ENCODE measurements at places on chromosomes 12 and 14. TPM values are rescaled to one million over a fixed set of nuclear protein-coding genes. Genes with fewer than 3 reads are reported as not detected.

DNA sequence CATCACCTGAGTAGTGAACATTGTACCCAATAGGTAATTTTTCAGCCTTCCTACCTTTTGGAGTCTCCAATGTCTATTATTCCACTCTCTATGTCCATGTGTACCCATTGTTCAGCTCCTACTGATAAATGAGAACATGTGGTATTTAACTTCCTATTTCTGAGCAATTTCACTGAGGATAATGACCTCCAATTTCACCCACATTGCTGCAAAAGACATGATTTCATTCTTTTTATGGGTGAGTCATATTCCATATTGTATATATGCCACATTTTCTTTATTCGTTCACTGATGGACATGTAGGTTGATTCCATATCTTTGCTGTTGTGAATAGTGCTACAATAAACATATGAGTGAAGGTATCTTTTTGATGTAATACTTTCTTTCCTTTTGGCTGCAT lies 16.4 kb upstream of the BTG1 start:
- no peak for DNase-seq

DNAJC22 gene
- polyA plus RNA-seq = 0.03 TPM

CIROP gene
- not detected for polyA plus RNA-seq

GRCh38 chr14:100777366-100777817 lies 48.5 kb upstream of the MEG3 start:
- no peak for DNase-seq

DNA sequence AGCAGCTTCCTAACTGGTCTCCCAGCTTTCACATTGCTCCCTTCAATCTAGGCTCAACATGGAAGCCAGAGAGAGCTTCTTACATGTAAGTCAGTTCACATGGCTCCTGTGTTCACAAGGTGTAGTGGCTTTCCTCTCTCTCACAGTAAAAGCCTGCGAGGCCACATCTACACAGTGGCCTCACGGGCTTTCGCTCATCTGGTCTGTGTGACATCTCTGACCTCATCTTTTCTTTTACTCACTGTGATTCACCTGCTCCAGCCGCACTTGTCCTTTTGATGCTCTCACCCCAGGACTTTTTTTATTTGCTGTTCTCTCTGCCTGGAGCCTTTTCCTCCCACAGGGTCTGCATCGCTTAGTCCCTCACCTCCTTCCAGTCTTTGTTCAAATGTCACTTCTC lies 122.1 kb downstream of the SLC5A8 start:
- no peak for DNase-seq

DNA sequence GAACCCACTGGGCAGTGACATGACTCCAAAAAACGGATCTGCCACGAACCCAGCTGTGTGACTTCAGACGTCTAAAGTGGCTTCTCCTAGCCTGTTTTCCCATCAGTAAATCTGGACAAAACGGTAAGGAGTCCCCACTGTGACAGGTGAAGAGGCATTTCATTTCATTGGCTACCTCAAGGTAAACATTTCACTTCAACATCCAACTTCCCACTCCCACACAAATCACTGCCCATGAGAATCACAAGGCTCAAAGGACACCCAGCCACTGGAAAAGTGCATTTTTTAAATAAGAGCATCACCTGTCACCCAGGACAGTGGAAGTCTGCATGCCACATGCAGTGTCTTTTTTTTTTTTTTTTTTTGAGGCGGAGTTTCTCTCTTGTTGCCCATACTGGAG lies 27.9 kb downstream of the HSP90AA1 start:
- DNase-seq = no peak

DNA sequence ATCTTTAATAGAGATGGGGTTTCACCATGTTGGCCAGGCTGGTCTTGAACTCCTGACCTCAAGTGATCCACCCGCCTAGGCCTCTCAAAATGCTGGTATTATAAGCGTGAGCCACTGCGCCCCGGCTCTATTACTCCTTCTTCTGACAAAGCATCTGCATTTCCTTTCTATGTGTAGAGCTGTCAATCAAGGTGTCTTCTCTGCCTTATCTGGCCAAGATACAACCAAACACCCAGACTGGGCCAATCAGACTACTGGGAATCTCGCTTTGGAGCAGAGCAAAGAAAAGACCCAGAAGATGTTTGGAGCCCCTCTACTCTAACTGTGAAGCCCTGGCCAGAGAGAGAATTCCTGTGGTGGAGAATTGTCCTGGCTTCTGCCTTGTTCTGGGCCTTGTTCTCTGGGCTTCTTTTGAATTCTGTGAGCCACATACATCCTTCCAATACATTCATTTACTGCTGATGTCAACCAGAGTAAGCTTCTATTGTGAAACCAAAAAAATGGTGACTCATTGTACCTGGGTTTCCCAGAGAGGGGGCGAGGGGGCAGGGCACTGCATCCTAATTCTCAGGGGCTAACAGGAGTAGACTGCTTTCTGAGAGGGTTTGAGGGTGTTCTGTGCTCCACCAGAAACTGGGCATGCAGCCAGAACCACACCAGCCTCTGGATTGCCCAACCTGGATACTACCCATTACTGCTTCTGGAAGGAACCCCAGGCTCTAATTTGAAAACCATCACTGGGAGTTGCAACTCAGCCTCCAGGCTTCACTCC lies 18.8 kb upstream of the FLVCR2 start:
- DNase-seq = peak; percentile 93

GRCh38 chr12:25184132-25184531 lies 10.8 kb downstream of the DNAI7 start:
- DNase-seq = no peak

SOAT2 gene
- polyA plus RNA-seq = 0.29 TPM

CARMIL3 gene
- polyA plus RNA-seq = 0.01 TPM

SLC6A12 gene
- not detected for polyA plus RNA-seq

DNA sequence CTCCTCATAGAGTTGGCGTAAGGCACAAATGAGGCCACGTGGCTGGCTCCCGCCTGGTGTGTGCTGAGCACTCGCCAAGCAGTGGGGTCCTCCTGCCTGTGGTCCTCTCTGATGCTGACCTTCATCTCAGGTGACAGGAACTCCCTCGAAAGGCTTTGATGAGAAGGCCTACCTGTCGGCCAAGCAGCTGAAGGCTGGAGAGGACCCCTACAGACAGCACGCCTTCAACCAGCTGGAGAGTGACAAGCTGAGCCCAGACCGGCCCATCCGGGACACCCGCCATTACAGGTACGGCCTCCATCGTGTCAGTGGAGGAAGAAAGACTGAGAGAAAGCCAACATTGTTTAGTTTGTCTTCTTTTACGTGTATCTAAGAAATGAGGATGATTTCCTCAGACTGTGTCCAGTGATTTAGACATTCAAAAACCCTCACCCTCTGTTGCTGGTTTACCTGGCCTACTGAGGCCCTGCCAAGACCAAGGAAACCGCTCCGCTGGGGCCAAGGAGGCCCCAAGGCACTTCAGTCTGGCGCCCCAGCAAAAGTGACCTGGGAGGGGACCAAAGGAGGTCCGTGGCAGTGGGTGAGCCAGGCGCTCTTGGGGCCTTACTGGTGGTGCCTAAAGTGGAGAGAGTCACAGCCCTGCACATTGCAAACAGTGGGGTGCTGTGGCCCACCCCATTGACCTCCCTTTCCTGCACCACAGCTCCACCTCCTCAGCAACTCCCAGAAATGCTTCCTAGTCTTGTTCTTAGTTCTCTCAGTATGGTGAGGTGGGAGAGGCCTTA lies 60.8 kb downstream of the GALNT16 start:
- DNase-seq = no peak

DNA sequence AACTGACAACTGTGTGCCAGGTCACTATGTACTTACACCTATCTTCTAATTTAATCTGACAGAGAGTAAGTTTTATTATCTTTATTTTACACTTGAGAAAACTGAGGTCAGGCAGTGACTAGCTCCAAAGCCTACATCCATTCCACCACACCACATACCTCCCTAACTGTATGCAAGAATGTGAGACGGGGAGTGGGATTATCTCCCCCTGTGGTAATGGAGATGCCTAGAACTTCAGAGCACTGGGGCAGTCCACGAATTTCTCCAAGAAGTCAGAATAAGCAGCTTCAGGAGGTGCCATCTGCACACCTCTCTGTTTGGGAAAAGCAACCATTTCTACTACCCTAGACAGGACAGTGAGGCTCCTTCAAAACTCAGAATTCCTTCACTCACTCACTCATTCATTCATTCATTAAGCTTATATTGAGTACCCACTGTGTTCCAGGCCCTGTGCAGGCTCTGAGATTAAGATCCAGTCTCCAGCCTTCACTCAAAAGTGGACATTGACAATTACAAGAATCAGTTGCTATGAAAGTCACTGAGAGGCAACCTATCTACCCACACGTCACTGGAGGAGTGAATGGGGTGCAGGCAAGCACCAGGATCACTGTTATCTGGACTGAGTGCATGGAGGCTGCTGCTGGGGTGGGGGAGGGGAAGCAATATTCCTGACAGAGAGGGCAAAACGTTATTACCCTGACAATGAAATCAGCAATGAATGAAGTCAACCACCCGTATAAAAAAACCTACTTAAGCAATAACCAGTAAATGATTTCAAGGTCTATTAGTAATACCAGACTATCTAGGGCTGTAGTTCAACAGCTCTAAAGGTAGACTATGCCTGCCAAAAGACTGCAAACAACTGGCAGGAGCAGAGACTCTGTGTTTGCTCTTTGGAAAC lies 18.0 kb downstream of the SLC7A7 start:
- DNase-seq = no peak

GRCh38 chr14:26200687-26201086 lies 397.1 kb downstream of the NOVA1 start:
- no peak for DNase-seq

DNA sequence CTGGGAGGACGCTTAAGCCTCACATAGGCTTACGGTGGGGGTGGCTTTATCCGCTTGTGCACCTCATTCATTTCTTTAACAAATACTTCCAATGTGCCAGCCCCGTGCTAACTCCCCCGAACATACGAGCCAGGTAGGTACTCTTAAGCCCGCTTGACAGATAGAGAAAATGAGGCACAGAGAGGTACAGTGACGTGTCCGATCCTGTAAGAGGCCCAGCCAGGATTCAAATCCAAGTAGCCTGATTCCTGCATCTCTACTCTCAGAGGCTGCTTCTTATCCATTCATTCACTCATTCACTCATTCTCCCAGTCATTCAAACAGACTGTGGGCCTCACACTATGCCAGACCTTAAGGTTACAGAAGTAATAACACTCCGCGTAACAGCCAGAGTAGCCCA lies 477 bp downstream of the OAS3 start:
- DNase-seq = peak; percentile 11

SYNDIG1L gene
- polyA plus RNA-seq = not detected

KRT77 gene
- polyA plus RNA-seq = not detected

- no peak for DNase-seq
Measured at GRCh38 chr14:57375156-57375555, 15.2 kb upstream of the NAA30 start.

TMEM119 gene
- not detected for polyA plus RNA-seq

FIGNL2 gene
- not detected for polyA plus RNA-seq

SLC6A13 gene
- not detected for polyA plus RNA-seq

DNA sequence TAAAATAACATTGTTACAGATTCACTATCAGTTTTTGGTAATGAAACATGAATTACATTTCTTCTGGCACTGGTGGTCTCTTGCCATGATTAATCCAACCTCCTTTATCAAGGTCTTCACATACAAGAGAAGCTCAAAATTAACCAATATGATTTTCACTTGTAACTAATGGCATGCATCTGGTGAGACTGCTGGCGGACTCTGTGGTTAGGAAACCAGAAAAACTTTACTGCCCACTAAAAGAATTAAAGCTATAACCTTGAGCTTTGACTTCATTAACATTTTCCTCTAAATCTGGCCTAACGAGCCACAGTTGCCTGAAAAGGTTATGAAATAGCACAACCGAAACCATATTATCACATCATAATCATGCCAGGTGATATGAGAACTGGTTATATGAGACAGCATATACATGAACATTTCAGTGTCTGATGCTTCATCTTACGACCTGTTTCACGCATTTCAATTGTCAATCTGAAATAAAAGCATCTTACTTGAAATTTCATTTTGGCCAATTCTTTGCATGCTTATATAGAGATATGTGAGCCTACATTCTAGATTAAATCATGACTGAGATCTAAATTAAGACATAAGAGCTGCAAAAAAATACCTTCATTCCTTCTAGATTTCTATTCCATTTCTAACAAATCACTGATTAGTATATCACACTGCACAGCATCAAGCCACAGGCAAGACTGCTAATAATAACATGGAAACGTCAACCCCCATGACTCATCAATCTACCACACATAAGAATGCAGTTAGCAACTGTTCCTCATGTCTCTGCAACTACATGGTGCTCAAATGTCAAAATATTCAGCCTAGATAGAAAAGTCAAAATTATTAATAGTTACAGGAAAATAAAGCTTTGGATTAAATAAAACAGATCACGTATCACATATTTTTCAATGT lies 89.3 kb downstream of the OSBPL8 start:
- peak; percentile 79 for DNase-seq

RTL1 gene
- not detected for polyA plus RNA-seq

CCDC184 gene
- polyA plus RNA-seq = 0.25 TPM

- DNase-seq = no peak
Measured at GRCh38 chr12:29278673-29279420, 102.1 kb downstream of the ERGIC2 start.

MSI1 gene
- polyA plus RNA-seq = not detected

GALNT9 gene
- not detected for polyA plus RNA-seq

- DNase-seq = no peak
Measured at GRCh38 chr12:124542021-124542949, 25.1 kb downstream of the NCOR2 start.

JPH4 gene
- polyA plus RNA-seq = 0.01 TPM

BIN2 gene
- not detected for polyA plus RNA-seq

- DNase-seq = no peak
Measured at GRCh38 chr14:100546051-100546443, 41.2 kb downstream of the BEGAIN start.

DNA sequence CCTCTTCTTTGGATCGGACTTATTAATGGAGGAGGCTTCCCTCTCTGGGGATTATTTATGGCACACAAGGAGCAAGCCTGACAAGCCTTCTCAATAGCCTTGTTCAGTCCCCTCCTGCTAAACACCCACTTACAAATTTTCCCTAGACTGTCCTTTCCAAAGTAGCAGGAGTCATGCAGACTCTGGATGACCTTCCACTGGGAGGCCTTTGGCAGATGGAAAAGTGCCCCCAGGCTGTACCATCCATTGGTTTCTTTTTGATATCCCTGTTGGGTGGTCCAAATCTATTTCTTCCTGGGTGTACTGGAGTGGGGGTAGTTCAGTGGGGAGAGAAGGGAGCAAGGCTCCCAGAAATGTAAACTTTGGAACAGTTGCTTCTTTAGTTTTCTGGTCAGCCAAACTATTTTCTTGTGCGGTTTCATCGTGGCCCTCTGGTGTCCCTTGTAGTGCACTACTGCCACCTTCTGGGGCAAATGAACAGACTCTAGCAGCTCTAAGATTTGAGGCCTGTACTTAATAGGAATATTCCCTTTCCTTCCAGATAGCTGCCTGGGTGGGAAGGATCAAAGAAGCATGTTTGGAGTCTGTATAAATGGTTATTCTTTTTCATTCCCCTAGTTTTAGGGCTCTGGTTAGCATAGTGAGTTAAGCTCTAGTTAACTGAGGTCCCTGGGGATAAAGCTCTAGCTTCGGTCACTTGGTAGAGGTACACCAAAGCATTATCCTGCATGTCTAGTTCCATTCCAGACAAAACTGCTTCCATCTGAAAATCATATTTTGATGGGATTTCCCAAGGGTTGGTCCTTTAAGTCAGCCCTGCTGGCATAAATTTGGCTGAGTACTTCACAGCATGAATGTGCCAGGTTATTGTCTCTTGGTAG lies 409.5 kb downstream of the SLC6A15 start:
- DNase-seq = peak; percentile 66
